Stimulated activated CD8-positive, alpha-beta memory T cell treated with anti-CD3 and anti-CD28 coated beads, Interleukin-4, amount 100 ng/mL, for 1 hour (primary cell): ENCODE measurements at places on chromosomes 7 and 10.

DNA sequence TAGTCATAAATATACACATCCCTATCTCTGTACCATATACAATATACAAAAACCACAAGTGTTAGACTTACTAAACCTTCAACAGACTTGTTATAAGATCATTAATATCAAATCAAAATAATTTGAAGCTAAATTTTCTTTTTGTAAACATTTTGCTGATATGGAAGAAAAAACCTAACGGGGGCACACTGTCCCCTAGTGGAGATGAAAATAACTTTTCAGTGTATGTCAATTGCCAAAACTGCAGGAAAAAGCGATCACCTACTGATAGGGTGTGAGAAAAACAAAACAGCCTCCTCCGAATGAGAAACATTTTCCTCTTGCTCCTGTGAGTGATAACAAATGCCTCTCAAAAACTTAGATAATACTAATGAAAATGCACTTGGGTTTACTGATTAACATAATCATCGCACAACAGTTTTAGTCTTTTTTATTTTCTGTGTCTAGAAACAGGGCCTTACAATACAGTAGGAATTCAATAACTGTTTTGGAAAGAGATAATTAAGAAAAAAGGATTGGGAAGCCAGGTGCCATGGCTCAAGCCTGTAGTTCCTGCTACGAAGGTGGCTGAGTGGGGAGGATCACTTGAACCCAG lies 322.7 kb downstream of the CRPPA start:
- no peak for DNase-seq

GRCh38 chr7:24868741-24869140 lies 111.2 kb downstream of the OSBPL3 start:
- no peak for DNase-seq

GRCh38 chr10:60430017-60430416 lies 40.3 kb upstream of the ANK3 start:
- no peak for DNase-seq

DNA sequence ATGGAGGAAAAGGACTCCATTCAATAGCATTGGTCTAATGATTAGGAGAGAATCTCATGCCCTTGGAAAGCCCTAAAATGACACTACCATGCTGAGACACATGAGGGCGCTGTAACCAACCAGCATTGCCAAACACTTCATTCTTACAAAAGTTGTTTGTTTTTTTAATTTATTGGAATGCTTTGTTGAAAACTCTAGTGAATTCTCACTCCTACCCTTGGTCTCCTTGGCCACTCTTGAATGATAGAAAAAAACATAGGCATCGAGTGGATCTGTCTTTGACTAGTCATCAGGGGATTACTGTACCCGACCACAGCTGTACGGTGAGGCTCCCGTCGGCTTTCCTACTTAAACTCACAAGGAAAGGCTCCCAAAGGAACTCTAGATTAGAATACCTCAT lies 29.3 kb upstream of the ADD3 start:
- peak; percentile 32 for DNase-seq

DNA sequence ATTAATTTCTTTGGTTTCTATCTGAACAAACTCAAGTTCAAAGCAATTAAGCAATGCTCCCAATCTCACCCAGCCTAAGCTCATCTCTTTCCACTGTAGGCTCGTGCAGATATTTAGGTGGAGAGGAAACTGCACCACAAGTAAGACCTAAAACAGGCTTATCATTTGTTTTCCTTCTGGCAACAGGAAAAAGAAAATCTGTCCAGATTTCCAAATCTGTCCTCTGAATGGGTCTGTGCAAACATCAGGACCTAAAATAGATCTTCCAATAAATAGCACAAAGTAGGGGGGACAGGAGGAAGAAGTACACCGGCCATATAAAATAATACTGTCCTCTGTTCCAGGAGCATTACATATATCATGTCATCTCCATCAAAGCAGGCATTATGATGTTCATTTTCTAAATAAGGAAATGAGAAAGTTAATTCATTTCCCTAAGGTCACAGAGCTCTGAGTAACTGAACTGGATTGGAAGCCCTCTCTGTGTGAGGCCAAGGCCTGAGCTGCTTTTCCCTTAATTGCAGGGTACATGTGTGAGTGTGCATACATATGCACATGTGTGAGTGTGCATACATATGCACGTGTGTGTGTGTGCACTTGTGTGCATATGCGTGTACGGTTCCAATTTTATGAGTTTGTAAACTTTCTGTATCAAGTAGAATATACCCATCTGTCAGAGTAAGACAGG lies 92.8 kb upstream of the PARD3 start:
- DNase-seq, result no peak

DNA sequence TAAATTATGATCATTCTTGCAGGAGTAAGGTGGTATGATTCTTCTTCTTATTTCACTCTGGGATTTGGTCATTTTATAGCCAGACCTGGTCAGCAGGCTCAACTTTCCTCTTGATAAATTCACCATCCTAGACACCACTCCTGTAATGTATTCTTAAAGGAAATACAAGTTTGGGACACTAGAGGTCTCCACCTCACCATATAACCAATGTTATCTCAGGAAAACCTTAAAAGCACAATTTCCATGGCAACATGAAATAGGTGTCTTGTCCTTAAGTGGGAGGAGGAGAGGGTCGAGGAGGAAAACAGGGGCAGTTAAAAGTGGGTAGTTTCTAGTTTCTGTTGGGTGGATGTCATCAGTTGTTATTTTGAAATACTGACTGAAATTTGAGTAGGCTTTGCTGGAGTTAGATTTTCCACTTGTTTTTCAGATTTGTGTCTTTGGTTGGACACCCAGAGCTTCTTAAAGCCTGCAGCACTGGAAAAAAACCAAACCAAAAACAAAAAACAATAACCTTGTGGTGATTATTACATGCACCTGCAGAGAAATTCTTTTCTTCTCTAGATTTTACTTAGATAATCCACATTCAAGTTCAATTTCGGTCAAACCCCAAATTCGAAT lies 163.1 kb downstream of the PRKCQ start:
- no peak for DNase-seq

- DNase-seq, result no peak
Observed at GRCh38 chr10:10677479-10677878, 340.2 kb upstream of the CELF2 start.

GRCh38 chr10:13340626-13341376 lies 7.3 kb downstream of the SEPHS1 start:
- DNase-seq, result no peak

- DNase-seq, result no peak
Observed at GRCh38 chr10:68371604-68372003, 35.5 kb downstream of the RUFY2 start.

- no peak for DNase-seq
Observed at GRCh38 chr10:99522470-99523250, 10.1 kb upstream of the NKX2-3 start.

DNA sequence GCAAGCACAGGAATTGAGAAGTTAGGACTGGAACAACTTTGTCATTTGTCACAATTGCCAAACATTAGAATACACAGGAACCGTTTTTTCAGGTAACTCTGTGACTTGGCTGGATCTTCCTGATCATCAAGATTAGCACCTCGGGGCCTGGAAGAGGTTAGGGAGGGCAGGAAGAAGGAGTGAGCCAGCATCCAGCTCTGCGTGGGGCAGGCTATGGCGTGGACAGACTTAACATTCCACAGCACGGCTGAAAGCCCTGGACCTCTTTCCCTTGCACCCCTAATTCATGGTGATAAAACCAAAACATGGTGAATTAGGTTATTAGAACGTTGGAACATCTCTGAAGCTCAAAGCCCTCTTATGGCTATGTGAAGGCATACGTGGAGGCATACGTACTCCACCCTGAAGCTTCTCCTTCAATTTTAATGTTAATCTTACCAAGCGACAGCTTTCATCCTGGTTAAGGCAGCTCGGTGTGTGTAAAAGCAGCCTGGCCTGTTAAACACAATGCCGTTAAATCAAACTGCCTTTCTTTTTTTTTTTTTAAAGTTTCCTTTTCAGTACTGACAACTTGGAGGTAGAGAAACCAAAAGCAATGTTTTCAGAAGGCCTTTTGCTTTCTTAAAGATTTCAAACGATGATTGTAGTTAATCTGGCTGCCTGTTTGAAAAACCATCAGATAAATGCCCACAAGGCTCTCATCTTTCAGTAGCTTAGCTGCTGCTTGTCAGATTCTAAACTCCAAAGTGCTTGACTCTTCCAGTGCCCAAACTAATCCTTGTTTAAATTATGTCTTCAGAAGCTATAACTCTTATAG lies 4.5 kb downstream of the GRK5 start:
- no peak for DNase-seq
